Naive thymus-derived CD8-positive, alpha-beta T cell (primary cell): ENCODE measurements at places on chromosomes 1 and 21. TPM values are rescaled to one million over a fixed set of nuclear protein-coding genes. Genes with fewer than 3 reads are reported as not detected.

- no peak for DNase-seq
Observed at GRCh38 chr1:160459687-160460086, 59.3 kb downstream of the VANGL2 start.

DNA sequence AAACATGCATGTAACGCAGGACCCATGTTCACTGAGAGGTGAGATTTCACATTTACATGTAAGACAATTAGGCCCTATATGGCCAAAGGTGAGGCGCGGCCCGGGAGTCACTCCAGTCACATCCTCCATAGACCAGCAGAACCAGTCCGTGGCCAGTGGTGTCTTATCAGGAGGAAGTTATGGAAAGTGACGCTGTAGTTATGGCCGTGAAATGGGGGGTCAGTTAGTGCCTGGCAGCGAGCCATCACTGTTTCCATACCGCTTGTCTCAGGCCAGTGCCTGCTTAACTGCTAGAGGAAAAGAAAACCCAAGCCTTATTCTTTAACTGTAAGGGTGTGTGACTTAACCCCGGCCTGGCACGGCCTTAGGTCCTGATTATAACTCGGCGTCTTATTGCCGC lies 6.1 kb downstream of the C1orf159 start:
- no peak for DNase-seq

DNA sequence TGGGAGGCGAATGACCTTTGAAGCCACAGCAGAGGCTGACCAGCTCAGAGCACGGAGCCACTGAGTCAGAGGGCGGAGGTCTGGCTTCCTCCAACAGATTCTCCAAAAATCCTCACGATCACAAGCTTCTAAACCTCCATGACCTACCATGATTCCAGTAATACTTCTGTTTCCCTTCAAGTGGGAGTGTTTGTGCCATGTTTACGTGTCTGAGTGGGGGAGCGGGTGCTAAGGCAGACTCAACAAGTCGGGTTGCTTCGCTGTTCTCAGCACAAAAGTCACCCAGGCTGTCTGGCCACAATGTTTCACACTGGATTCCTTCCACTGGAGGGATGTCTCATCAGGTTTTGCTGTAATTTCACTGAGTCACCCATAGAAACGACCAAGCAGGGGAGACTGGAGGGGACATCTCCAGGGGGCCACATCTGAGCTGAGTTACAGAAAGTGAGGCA lies 86.2 kb downstream of the SLC66A1 start:
- no peak for DNase-seq

DNA sequence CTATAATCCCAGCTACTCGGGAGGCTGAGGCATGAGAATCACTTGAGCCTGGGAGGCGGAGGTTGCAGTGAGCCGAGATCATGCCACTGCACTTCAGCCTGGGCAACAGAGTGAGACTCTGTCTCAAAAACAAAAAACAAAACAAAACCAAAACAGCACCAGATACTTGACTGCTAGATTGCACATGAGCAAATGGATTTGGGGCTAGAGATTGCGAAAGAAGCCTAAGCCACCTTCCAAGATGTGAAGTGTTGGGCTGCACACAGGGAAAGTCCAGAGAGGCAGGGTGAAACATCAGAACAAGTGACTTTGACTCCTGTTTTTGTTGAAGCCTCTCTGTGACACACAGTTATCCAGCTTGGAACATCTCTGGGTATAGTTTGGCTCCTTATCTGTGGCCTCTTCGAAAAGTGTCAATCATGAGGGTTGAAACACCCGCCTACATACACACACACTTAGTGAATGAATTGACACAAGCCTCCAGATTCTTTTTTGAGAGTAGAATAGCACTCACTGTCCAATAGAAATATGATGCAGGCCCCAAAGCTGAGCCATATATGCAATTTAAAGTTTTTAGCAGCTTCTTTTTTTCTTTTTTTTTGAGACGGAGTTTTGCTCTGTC lies 34.2 kb upstream of the GPR137B start:
- no peak for DNase-seq

- DNase-seq, result no peak
Observed at GRCh38 chr1:205275916-205276688, 45.4 kb downstream of the NUAK2 start.

GRCh38 chr1:102733491-102734236 lies 374.7 kb downstream of the COL11A1 start:
- no peak for DNase-seq

- DNase-seq, result no peak
Observed at GRCh38 chr1:211035821-211036380, 98.0 kb downstream of the KCNH1 start.

Gene NR1I3
- not detected for total RNA-seq

Gene BNIPL
- total RNA-seq, result 5.3 TPM

Gene C1QC
- 1.5 TPM for total RNA-seq

Gene DYNLT4
- 2.1 TPM for total RNA-seq
